Colonic mucosa (tissue), 4 donors: ENCODE measurements at places on chromosomes 7 and 10. TPM values are rescaled to one million over a fixed set of nuclear protein-coding genes. Genes with fewer than 3 reads are reported as not detected.

GRCh38 chr7:6375348-6376101, 72.2 kb downstream of the DAGLB start:
- peak overlapping the region; percentile 87 for H3K27ac ChIP-seq
- no peaks in the 10 kb centered on the region for H3K36me3 ChIP-seq
- peak overlapping the region; percentile 58 for H3K4me3 ChIP-seq
- H3K4me1 ChIP-seq, result peaks cover 12% of the 10 kb centered on the region

- no peaks in the 10 kb centered on the region for H3K36me3 ChIP-seq
- no peak for DNase-seq
- no peaks in the 10 kb centered on the region for H3K4me1 ChIP-seq
- H3K4me3 ChIP-seq, result no peak overlapping the region
Measured at GRCh38 chr10:10826125-10826524, 191.5 kb upstream of the CELF2 start.

DNA sequence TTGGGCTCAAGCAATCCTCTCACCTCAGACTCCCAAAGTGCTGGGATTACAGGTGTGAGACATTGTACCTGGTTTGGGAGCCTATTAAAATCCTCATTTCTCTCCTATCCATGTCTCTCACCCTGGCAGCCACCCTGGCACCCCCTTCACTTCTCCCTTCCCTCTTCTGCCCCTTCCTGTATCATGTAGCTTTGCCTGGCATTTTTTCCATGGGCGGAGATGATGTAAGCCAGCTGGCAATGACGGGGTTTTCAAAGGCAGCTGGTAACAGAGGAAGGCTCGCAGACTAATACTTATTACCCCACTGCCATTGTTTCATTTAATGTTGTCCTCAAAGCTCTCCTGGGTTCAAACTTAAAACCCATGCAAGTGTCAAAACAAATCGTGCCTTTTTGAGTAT, 61.9 kb downstream of the RGS10 start:
- no peaks in the 10 kb centered on the region for H3K4me1 ChIP-seq
- no peak overlapping the region for H3K27ac ChIP-seq
- no peak overlapping the region for H3K4me3 ChIP-seq
- no peak for DNase-seq
- H3K27me3 ChIP-seq, result no peaks in the 10 kb centered on the region

- no peaks in the 10 kb centered on the region for H3K4me1 ChIP-seq
- DNase-seq, result no peak
- no peak overlapping the region for H3K4me3 ChIP-seq
- H3K36me3 ChIP-seq, result no peaks in the 10 kb centered on the region
- H3K27ac ChIP-seq, result no peak overlapping the region
- no peaks in the 10 kb centered on the region for H3K27me3 ChIP-seq
Measured at GRCh38 chr10:29600067-29600466, 34.7 kb downstream of the SVIL start.

The GFRA1 gene
- 4.9 TPM for total RNA-seq

DNA sequence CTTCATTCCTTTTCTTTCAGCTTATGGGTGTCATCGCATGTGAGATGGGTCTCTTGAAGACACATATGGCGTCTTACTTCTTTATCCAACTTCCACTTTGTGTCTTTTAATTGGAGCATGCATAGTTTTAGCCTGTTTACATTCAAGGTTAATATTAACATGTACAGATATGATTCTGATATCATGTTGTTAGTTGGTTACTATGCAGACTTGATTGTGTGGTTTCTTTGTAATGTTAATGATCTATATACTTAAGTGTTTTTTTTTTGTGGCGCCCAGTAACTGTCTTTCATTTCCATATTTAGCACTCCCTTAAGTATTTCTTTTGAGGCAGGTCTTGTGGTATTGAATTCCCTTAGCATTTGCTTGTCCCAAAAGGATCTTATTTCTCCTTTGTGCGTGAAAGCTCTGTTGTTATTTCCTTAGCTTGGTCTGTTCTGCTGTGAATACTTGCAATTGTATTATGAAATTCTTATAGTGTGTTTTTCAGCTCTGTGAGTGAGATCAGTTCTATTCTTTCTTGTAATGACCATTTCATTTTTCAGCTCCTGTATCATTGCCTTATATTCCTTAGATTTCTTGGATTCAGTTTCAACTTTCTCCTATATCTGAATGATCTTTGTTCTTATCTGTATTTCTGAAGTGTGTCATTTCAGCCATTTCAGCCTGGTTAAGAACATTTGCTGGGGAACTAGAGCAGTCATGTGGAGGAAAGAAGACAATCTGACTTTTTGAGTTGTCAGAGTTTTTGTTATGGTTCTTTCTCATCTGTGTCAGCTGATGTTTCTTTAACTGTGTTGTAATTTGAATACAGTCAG, 88.4 kb downstream of the ABCA13 start:
- H3K4me1 ChIP-seq, result no peaks in the 10 kb centered on the region
- no peak overlapping the region for H3K27ac ChIP-seq
- no peak for DNase-seq
- H3K4me3 ChIP-seq, result no peak overlapping the region
- no peaks in the 10 kb centered on the region for H3K36me3 ChIP-seq

The CYP17A1 gene
- total RNA-seq, result not detected

DNA sequence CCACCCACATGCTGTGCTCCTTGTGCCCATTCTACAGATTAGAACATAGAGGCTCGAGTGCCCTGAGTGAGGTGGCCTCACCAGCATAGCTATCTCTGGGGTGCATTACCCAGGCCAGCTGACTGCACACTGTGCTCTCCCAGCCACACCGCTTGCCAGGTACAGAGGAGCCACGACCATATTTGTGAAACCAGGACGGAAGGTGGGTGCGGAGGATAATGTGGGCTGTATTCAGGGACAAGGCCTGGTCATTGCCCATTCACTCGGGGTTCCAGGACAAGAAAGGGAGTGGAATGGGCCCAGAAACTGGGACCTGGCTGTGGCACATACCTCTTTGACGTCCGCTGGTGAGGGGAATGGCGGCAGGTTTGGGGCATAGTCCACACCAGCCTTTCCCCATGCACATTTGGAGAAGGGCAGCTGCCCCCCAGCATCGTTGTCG, 236.0 kb downstream of the TNS3 start:
- DNase-seq, result no peak
- H3K36me3 ChIP-seq, result no peaks in the 10 kb centered on the region
- no peak overlapping the region for H3K27ac ChIP-seq

DNA sequence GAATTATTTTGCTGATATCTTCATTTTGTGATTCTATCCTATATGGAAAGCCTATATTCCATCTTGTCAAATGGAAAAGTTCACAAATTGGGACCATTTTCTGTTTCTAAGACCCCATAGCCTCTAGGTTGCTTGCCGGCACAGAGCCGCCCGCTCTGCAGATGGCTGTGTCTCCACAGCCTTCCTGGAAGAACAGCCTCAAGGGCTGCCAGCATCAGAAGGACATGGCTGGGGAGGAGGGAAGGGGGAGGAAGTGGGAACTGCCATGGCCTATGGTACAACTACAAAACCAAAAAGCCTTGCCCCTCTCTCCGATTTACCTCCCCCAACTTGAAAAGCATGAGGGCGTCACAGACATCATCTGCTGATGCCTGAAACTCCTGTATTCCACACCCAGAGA, 75.9 kb downstream of the LANCL2 start:
- no peaks in the 10 kb centered on the region for H3K36me3 ChIP-seq
- H3K4me3 ChIP-seq, result no peak overlapping the region
- no peak overlapping the region for H3K27ac ChIP-seq
- H3K4me1 ChIP-seq, result no peaks in the 10 kb centered on the region
- no peaks in the 10 kb centered on the region for H3K27me3 ChIP-seq
- no peak for DNase-seq
